Memory B cell (primary cell): ENCODE measurements at places on chromosomes 12 and 14.

GRCh38 chr12:114703060-114703493 lies 19.1 kb upstream of the TBX3 start:
- no peak for DNase-seq

DNA sequence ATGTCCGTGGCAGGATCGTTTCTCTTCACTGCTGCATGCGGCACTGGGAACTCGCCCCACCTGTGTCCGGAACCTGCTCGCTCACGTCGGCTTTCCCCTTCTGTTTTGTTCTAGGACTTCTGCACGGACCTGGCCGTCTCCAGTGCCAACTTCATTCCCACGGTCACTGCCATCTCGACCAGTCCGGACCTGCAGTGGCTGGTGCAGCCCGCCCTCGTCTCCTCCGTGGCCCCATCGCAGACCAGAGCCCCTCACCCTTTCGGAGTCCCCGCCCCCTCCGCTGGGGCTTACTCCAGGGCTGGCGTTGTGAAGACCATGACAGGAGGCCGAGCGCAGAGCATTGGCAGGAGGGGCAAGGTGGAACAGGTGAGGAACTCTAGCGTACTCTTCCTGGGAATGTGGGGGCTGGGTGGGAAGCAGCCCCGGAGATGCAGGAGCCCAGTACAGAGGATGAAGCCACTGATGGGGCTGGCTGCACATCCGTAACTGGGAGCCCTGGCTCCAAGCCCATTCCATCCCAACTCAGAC lies 1.2 kb downstream of the FOS start:
- no peak for DNase-seq

DNA sequence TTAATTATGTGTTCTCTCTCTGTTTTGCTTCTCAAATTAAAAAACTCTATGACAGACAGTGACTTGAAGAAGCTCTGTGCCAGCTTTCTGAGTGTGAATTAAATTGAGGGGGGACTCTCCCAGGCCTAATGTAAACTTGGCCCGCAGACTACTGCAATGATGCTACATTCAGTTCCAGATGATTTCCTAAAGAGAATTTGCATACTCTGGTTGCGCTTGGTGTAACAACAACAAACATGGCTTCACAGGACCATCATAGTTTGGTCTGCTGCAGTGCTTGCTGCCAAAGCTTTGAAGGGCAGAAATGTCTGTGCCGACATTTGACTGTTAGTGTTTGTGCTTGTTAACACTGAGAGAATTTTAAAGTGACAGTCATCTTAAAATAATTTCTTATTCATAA lies 25.0 kb downstream of the CFAP54 start:
- peak; percentile 48 for DNase-seq

DNA sequence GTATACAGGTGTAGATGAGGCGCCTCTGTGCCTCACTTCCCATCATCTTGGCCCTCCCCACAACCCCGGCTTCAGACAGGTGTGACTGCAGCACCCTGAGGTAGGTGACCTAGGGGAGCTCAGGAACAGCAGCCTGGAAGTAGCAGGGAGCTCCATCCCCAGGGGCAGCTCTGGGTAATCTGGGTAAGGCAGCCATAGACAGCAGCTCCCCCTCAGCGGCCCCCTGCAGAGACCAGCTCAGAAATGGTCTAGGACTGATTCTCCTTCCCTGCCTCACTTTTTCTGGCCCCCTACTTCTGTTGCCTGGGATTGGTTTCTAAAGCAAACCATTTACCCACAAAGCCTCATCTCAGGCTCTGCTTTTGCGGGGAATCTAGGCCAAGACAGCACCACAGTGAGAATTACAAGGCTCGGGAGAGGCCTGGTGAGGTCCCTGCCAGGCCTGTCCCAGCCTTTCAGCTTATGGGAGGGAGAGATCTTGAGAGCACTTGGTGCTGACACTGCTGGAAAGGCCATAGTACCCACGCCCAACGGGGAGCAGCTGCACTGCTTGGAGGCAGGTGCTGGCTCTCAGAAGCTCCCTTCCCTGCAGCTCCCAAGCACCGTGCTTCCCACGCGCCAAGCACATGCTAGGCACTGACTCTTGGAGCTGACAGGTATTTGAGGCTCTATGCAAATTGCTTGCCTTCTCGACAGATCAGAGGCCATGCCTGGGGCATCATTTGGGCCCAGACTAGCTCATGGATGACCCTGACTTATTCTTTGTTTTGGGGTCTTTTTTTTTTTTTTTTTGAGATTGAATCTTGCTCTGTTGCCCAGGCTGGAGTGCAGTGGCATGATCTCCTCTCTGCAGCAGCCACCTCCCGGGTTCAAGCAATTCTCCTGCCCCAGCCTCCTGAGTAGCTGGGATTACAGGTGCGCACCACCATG lies 45.1 kb upstream of the TRAF3 start:
- no peak for DNase-seq

- no peak for DNase-seq
These were observed 59.7 kb downstream of the CALM1 start for GRCh38 chr14:90456551-90456950.

- no peak for DNase-seq
These were observed 2.9 kb downstream of the HOXC10 start for GRCh38 chr12:53987787-53988230.

GRCh38 chr12:46506198-46506597 lies 133.6 kb upstream of the SLC38A2 start:
- DNase-seq: no peak

GRCh38 chr14:105861985-105862465 lies 335.6 kb downstream of the TMEM121 start:
- peak; percentile 39 for DNase-seq

GRCh38 chr12:52436000-52436827 lies 2.0 kb upstream of the KRT75 start:
- DNase-seq: no peak

DNA sequence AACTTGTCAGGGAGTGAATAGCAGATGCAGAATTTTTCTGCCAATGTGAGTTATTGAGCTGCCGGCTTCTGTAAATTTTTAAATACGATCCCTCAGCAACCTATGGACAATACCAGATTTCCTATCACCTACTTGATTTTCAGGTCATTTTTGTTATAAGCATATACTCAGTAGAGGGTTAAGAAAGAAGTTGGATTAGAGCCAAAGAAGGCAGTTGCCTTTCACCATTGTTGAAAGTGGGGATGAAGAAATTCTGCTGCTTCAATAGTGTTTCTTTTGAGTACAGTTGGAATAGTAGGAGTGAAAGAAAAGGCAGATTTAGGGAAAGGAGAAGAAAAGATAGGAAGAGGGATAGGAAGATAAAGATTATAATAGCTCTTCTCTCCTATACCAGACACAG lies 197.1 kb downstream of the ATP23 start:
- DNase-seq: no peak

- DNase-seq: no peak
These were observed 366.7 kb downstream of the BTG1 start for GRCh38 chr12:91778938-91779400.

DNA sequence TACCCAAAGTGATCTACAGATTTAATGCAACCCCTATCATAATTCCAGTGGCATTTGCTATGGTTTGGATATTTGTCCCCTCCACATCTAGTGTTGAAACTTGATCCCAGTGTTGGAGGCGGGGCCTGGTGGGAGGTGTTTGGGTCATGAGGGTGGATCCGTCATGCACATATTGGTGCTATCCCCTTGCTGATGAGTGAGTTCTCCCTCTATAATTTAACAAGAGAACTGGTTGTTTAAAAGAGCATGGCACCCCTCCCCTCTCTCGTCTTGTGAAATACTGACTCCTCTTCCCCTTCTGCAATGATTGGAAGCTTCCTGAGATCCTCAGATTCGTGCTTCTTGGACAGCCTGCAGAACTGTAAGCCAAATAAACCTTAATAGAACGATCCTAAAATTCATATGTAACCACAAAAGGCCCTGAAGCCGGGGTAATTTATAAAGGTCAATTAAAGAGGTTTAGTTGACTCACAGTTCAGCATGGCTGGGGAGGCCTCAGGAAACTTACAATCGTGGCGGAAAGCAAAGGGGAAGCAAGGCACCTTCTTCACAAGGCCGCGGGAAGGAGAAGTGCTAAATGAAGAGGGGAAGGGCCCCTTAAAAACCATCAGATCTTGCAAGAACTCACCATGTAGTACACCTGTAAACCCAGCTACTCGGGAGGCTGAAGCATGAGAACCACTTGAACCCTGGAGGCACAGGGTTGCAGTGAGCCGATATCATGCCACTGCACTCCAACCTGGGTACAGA lies 41.2 kb downstream of the SLC39A9 start:
- DNase-seq: no peak

GRCh38 chr12:94676031-94676641 lies 25.8 kb upstream of the TMCC3 start:
- peak; percentile 58 for DNase-seq

DNA sequence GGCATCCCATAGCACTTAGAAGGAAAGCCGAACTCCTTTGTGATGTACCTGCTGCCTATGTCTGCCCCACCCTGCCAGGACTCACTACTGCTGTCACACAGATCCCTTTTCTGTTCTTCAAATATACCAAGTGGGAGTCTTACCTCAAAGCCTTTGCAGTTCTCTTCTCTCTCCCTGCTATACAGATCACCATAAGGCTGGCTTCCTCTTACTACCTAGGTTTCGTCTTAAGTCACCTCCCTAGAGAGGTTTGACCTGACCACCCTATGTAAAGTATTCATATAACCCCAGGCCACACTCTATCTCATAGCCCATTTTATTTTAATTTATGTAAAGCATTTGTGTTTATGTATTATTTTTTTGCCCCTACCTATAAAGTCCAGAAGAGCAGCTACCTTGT lies 117.6 kb downstream of the CRADD start:
- DNase-seq: no peak

DNA sequence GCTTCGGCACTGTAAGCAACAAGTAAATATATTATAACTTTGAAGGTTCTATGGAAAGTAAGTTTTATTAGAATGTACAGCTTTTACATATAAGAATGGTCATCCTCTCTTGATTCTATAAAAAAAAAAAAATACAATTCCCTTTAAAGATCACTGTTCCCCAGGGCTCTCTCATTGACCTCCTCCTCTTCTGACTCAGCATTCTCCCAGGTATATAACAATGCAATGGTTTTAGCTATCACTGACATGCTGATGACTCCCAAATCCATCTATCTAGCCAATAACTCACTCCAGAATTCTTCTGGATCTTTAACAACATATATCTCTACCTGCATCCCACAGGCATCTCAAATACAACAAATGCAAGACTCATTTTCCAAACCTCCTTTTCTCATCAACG lies 62.7 kb downstream of the EEA1 start:
- no peak for DNase-seq

- no peak for DNase-seq
These were observed 57.2 kb upstream of the PELI2 start for GRCh38 chr14:56061051-56061450.

DNA sequence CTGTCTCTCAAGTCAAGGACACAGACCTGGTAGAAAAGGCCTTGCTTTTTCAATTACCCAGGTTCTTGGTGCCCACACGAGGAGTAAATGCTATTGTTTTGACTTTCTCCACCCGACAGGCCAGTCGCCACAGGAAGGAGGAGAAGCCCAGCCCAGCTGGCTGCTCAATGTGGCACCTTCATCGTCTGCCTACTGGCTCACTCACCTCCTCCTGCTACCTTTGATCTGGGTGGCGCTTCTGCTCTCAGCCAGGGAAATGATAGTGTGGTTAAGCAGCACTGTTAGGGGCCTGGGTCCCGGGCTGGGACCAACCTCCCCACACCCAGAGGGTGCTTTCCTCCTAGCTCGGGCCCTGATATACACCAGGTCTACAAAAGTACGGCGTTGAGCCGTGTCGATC lies 75.0 kb upstream of the FZD10 start:
- no peak for DNase-seq

GRCh38 chr12:9244894-9245293 lies 36.7 kb upstream of the PZP start:
- no peak for DNase-seq

DNA sequence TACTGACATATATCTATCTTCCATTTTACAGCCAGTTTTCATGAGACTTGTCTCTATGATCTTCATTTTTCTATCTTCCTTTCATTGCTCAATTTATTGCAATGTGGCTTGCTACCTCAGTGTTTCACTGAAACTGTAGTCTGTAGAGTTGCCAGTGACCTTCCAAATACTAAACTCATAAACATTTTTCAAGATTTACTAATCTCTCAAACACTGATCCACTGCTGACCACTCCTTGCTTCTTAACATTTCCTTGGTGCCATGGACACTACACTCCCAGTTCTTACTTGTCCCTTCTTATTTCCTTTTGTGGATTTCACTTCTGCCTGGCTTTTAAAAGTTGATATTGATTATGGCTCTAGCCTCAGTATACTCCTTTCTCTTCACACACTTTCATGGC lies 95.4 kb upstream of the SLCO1C1 start:
- DNase-seq: no peak

GRCh38 chr12:79933532-79934264 lies 1.2 kb downstream of the PPP1R12A start:
- DNase-seq: no peak

DNA sequence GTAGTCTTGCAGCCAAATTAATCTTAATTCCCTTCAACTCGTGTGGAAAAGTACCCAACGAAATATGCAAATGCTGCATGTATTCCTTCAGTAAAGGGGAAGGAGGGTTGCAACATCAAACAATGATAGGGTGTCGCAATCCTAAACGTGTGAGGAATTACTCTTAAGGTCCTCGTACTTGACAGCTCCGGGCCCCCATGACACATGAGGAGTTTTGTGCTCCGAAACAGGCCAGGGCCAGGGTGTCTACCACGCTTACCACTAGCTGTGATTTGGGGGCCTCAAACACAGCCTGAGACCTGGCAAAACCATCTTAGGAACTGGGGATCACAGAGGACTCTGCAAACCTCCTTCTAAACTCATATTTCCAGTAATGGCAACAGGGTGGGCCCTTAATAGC lies 20.4 kb downstream of the FOS start:
- no peak for DNase-seq

GRCh38 chr14:33674927-33675326 lies 275.9 kb downstream of the EGLN3 start:
- no peak for DNase-seq

DNA sequence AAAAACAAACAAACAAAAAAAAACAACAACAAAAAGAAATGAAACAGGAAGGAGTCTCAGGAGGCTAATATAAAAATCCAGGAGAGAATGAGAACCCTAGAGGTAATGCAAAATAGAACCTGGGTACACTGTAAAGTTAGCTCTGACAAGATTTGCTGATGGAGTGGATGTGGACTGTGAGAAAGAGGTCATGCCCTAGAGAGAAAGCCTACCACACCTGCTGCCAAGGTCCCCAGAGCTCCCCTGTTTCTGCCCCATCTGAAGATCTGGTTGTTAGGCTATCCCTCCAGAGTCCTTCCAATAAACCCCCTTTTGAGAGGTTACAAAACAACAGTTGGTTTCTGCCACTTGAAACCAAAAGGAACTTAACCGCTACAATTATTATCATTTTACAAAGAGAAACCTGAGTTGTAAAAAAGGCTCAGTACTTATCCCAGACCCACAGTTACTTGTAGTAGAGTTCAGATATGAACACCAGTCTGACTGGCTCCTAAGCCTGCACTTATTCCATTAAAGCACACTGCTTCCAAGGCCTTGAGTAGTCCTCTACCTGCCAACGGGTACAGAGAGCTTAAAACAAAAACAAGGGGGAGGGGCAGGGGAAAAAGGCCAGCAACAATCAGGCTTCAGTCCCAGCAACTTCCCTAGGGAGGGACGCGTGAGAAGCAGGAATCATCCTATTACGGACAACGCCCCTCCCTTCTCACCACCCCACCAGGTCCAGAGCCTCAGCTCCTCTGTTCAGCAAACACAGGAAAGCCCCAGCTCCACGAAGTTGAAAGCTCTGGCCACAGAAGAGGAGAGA lies 27.7 kb downstream of the PPP1R13B start:
- no peak for DNase-seq

GRCh38 chr14:93532541-93532940 lies 101.8 kb downstream of the UNC79 start:
- no peak for DNase-seq
